Progenitor cell of endocrine pancreas (in vitro differentiated cells): ENCODE measurements at places on chromosomes 1 and 21. TPM values are rescaled to one million over a fixed set of nuclear protein-coding genes. Genes with fewer than 3 reads are reported as not detected.
A peak's percentile ranks its signal among the peaks of the same experiment; 100 is the strongest.

The S100B gene
- not detected in 2 replicates for total RNA-seq

The PROK1 gene
- not detected in 2 replicates for total RNA-seq

The HAX1 gene
- 51.0 and 52.3 TPM in 2 replicates for total RNA-seq

The ZP4 gene
- total RNA-seq: not detected in 2 replicates

The FAM43B gene
- total RNA-seq: 0.10 and 0.16 TPM in 2 replicates

The FAM167B gene
- total RNA-seq: 3.8 and 4.4 TPM in 2 replicates

The ST6GALNAC5 gene
- total RNA-seq: 9.5 and 13.6 TPM in 2 replicates

The MEF2D gene
- 20.2 and 26.6 TPM in 2 replicates for total RNA-seq

DNA sequence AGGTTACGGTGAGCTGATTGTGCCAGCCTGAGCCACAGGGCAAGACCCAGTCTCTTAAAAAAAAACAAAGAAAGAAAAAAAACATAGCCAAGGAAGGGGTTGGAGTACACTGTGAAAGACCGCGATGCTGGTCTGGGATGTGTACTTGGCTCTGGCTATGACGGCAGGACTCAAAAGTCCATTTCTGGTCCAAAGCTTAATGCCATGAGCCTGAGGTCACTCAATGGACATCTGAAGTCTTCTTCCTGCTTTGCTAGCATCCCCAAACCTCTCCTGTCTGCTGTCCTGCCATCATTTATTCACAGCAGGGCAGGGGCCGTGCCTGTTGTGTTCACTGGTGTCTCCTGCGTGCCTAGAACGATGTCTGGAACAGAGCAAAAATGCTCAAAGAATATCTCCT lies 1.5 kb upstream of the ARHGEF10L start:
- peaks cover 58% of the 10 kb centered on the region for H3K27me3 ChIP-seq
- peak overlapping the region; percentile 87 for H3K4me3 ChIP-seq
- peak overlapping the region; percentile 98 for H3K27ac ChIP-seq
- no peaks in the 10 kb centered on the region for H3K36me3 ChIP-seq
- H3K4me1 ChIP-seq: peaks cover 23% of the 10 kb centered on the region
- DNase-seq: no peak

DNA sequence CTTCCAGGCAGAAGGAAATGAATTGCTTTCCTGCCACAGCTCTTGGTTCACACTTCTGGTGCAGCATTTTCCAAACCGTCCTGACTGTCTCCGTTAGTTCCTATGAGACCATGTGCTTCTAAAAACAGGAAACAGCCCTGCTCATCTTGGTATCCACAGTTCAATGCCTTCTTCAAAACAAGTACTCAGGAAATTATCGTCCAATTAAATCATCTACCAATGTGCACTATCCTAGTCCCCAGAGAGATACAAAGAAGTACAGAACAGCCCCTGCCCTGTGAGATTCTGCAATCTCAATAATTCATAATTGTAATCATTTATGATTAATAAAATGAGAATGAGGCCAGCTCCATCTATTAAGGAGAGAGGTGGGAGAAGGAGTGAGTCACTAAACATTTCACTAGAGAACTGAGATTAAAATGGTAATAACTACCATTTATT lies 11.2 kb downstream of the CLEC20A start:
- no peak for DNase-seq
- H3K36me3 ChIP-seq: peaks cover 3% of the 10 kb centered on the region
- H3K27ac ChIP-seq: no peak overlapping the region
- H3K4me1 ChIP-seq: no peaks in the 10 kb centered on the region

DNA sequence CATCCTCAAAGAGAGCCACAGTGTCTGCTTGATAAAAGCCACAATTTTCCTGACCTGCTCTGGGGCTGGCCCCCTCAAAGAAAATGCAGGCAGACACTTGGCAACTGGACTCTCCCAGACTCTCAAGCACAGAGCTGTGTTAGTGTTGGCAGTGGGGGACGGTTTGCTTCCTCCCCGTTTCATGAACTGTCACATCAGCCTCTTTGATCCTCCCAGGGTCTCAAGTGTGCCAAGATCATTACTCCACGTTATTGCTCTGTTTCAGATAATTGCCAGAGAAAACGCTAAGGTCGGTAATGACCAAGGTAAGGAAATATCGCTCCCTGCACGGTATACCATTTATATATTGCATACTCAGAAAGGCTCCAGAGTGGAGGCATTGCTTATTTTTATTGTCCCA lies 138.8 kb downstream of the NTMT2 start:
- no peak overlapping the region for H3K27ac ChIP-seq
- no peaks in the 10 kb centered on the region for H3K4me1 ChIP-seq
- peaks cover 3% of the 10 kb centered on the region for H3K27me3 ChIP-seq
- H3K36me3 ChIP-seq: no peaks in the 10 kb centered on the region
- no peak for DNase-seq

DNA sequence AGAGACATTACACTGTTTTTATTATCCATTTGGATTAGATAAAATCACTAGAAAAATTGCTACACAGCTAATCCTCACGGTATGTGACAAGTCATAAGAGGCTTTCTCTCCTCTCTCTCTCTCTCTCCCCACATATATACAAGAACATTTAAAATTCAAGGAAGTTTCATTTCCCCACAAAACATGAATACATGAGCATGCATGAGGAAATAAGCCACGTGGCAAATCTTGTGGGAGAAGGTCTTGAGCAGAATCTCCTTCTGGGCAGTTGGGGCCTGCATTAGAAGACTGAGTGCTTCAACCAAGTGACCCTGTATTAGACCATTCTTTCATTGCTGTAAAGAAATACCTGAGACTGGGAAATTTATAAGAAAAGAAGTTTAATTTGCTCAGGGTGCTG lies 1313.1 kb downstream of the MRPL39 start:
- H3K4me3 ChIP-seq: no peak overlapping the region
- no peak for DNase-seq
- no peak overlapping the region for H3K27ac ChIP-seq
- H3K4me1 ChIP-seq: no peaks in the 10 kb centered on the region

DNA sequence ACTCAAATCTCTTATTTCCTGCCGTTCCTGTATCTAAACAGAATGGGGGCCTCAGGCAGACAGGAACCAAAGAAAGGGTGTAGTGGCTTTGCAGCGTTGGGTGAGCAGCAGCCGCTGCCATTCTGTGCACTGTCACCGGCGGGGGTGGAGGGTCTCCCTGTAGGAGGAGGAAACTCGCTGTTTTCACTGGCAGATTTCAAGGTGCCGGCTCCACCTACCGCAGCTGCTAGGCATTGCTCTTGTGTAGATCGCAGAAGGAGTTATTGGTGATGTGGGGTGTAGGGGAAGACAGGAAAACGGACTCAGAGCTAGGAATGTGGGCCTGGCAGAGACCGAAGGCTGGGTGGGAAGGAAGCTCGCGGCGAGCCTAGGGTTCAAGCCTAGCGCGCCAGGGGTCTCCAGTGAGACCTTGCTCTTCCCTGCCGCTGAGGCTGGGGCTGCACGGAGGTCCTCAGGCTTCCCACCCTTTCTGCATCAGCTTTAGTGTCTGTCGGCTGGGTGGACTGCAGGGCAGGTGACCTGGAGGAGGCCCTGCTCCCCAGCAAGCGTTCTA lies 20.8 kb downstream of the ATP5PO start:
- H3K27ac ChIP-seq: peak overlapping the region; percentile 91
- H3K4me3 ChIP-seq: no peak overlapping the region

DNA sequence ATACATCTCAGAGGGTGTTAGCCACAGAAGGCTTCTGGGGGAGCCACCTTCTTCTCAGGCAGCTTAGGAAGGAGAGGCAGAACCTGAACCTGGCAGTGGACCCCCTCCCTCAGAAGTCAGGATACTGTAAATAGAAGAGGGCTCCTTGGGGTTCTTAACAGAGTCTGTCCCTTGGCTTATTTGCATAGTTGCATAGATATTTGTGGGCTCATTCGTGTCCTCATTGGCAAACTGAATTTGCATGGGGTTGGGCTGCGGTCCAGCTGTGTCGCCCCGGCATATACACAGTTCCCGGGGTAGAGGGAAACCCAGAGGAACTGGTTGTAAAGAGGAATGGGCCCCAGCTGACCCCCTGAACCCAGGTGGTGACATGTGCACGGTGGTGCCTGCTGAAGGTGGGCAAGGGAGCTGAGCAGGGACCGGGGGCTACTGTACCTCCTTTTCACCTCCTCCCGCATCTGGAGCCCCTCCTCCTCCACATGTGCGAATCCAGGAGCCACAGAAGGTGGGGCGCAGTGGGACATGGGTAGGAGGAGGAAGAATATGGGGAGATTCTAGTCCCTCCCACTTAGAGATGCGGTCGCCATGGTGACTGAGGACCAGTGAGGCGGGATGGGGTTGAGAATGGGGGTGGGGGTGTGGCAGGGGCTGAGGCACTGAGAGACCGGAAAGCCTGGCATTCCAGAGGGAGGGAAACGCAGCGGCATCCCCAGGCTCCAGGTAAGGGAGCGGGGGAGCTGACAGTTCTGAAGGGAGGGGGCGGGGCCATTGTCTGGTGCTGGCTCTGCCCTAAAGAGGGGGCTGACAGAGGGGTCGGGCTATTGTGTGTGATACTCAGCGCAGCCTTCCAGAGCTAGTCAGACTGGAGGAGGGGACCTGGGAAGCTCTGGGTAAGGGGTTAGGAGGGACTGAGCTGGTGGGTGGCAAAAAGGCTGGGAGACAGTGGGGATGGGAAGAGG lies 3.7 kb upstream of the SEMA4A start:
- no peak overlapping the region for H3K4me3 ChIP-seq
- H3K27ac ChIP-seq: no peak overlapping the region
- peaks cover 13% of the 10 kb centered on the region for H3K4me1 ChIP-seq
- no peak for DNase-seq
- no peaks in the 10 kb centered on the region for H3K36me3 ChIP-seq
- H3K27me3 ChIP-seq: peaks cover 34% of the 10 kb centered on the region

DNA sequence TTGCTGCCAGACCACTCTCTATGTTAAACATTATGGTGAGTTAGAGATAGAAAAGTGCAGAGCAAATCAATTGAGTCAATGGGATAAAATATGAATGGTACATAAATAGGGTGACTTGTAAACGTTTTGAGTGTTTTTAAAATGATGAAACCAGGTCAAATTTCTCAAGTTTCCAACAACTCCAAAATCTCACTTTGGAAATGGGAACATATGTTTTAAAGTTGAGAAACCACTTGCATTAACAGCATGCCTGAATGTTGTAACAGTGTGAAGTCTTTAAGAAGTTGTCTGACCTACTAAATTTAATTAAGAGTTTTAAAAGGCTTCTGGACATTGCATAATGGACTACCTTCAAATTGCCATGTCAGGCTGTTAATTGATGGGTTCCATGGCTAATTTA lies 33.6 kb upstream of the RAVER2 start:
- no peaks in the 10 kb centered on the region for H3K27me3 ChIP-seq
- DNase-seq: no peak
- H3K27ac ChIP-seq: no peak overlapping the region
- H3K4me1 ChIP-seq: no peaks in the 10 kb centered on the region
- no peaks in the 10 kb centered on the region for H3K36me3 ChIP-seq

- H3K4me3 ChIP-seq: peak overlapping the region; percentile 75
- H3K27ac ChIP-seq: peak overlapping the region; percentile 84
- no peaks in the 10 kb centered on the region for H3K36me3 ChIP-seq
- H3K4me1 ChIP-seq: peaks cover 10% of the 10 kb centered on the region
- DNase-seq: peak; percentile 57
Measured at GRCh38 chr1:57424231-57425027, 569 bp upstream of the DAB1 start.

DNA sequence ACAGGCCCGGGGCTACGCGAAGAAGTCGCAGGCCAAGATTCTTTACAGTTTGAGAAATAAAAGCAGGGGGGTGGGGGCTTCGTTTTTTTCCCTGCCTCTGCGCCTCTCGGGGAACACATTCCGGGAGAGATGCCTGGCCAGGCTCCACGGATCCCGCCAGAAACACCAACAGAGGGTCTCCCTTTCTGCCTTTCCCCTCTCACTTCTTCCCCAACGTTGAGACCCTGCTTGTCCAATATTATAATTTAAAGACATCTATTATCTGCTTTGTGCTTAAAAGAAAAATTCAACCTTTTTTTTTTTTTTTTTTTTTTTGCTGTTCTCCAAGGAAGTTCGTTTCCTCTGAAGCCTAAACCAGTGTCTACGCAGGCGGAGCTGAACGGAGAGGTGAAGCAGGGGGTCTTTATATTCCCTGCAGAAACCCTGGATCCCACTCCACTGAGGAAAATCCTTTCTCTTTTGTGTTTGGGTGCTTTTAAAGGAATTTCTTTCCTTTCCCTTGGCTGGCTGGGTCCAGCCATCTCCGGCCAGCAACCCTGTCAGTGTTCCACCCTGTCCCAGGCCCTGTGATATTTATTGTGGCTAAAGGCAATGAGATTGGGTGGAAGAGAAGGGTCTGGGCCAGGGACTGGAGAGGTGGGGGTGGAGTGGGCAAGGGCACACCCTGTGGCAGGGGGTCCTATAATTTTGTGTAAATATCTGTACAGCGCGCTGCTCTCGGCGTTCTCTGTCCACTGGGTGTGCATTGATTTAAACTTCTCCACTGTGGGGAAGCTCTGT lies 2.2 kb downstream of the FOXD2 start:
- H3K27ac ChIP-seq: no peak overlapping the region
- H3K4me1 ChIP-seq: peaks cover 11% of the 10 kb centered on the region
- peaks cover 22% of the 10 kb centered on the region for H3K27me3 ChIP-seq
- no peak for DNase-seq
- no peaks in the 10 kb centered on the region for H3K36me3 ChIP-seq
- H3K4me3 ChIP-seq: no peak overlapping the region

- H3K36me3 ChIP-seq: peaks cover 4% of the 10 kb centered on the region
- H3K27me3 ChIP-seq: no peaks in the 10 kb centered on the region
- H3K4me1 ChIP-seq: no peaks in the 10 kb centered on the region
- H3K27ac ChIP-seq: no peak overlapping the region
- DNase-seq: no peak
Measured at GRCh38 chr1:191977874-191978506, 180.3 kb upstream of the RGS18 start.

- no peak overlapping the region for H3K4me3 ChIP-seq
- H3K4me1 ChIP-seq: peaks cover 2% of the 10 kb centered on the region
- H3K36me3 ChIP-seq: no peaks in the 10 kb centered on the region
- no peak overlapping the region for H3K27ac ChIP-seq
Measured at GRCh38 chr1:206497774-206498173, 9.6 kb upstream of the RASSF5 start.

- DNase-seq: no peak
- H3K27me3 ChIP-seq: no peaks in the 10 kb centered on the region
- no peak overlapping the region for H3K27ac ChIP-seq
- H3K36me3 ChIP-seq: peaks cover 51% of the 10 kb centered on the region
- H3K4me1 ChIP-seq: peaks cover 3% of the 10 kb centered on the region
Measured at GRCh38 chr1:232969799-232970198, 19.4 kb downstream of the NTPCR start.

- no peaks in the 10 kb centered on the region for H3K36me3 ChIP-seq
- no peak for DNase-seq
- no peak overlapping the region for H3K4me3 ChIP-seq
- no peak overlapping the region for H3K27ac ChIP-seq
- peaks cover 8% of the 10 kb centered on the region for H3K27me3 ChIP-seq
Measured at GRCh38 chr1:109767637-109768334, 4.1 kb upstream of the EPS8L3 start.

- no peak overlapping the region for H3K27ac ChIP-seq
- no peak for DNase-seq
- peaks cover 3% of the 10 kb centered on the region for H3K36me3 ChIP-seq
- no peaks in the 10 kb centered on the region for H3K27me3 ChIP-seq
- H3K4me1 ChIP-seq: peaks cover 5% of the 10 kb centered on the region
Measured at GRCh38 chr1:50853325-50853724, 106.7 kb downstream of the FAF1 start.

- no peak for DNase-seq
- H3K4me3 ChIP-seq: no peak overlapping the region
- H3K36me3 ChIP-seq: no peaks in the 10 kb centered on the region
Measured at GRCh38 chr1:53114581-53115400, 27.6 kb downstream of the SLC1A7 start.

- H3K4me1 ChIP-seq: peaks cover 8% of the 10 kb centered on the region
- peaks cover 3% of the 10 kb centered on the region for H3K27me3 ChIP-seq
- H3K27ac ChIP-seq: no peak overlapping the region
- H3K36me3 ChIP-seq: no peaks in the 10 kb centered on the region
Measured at GRCh38 chr1:214933375-214933774, 149.2 kb upstream of the KCNK2 start.

- DNase-seq: no peak
- peaks cover 5% of the 10 kb centered on the region for H3K36me3 ChIP-seq
- H3K27me3 ChIP-seq: no peaks in the 10 kb centered on the region
- no peak overlapping the region for H3K4me3 ChIP-seq
- peak overlapping the region; percentile 98 for H3K27ac ChIP-seq
Measured at GRCh38 chr1:183882335-183883167, 77.6 kb downstream of the RGL1 start.
